ENCODE measurements at places on chromosomes 3 and 15. TPM values are rescaled to one million over a fixed set of nuclear protein-coding genes. Genes with fewer than 3 reads are reported as not detected.

DNA sequence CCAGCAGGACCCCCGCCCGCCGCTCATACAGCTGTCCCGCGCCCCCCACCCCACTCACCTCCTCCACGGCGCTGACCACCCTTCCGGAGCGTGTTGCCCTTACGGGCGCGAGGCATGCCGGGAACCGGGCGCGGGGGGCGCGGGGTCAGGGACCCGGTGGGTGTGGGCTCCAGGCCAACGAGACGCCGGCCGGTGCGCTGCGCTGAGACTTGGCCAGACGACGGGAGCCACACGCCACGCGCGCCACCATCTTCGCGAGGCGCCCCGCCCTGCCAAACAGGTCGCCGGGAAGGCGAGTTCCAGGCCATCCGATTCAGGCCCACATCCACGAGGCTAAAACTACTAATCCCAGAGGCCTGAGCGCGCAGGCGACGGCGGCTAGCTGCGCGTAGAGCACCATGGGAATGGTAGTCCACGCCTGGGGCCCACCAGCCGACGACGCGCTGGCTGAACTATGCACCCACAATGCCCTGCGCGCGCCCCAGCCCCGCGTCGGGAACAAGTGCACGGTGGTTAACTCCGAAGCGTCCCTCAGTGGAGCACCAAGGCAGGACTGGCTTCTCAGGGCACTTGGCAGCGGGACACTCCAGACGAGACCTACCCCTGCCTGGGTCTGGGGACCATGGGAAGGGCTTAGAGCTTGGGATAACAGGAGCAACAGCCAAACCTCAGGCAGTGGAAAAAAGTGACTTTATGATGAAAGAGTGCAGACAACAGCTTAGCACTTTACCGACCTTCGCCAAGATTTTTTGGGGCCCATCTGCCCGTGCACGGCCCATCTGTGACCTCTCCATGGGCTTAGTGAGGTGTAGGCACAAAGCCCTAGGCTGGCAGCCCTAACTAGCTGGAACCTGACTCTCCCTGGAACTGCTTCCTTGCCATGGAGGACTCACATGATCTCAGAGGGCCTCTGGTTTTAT is at the start of gene IFRD2:
TSS of gene IFRD2 (minus strand) at position 271 of the 920 bp plus-strand sequence. CDS start at position 116, 155 bp downstream.
- peak within 1 kb of the TSS; percentile 92 for H3K4me3 ChIP-seq
- peaks cover 11% of the 10 kb centered on the region for H3K27me3 ChIP-seq
- peak within 1 kb of the TSS; percentile 83 for H3K27ac ChIP-seq
- peak; percentile 93 for DNase-seq
- H3K4me1 ChIP-seq, result peaks cover 12% of the 10 kb centered on the region
- peaks cover 4% of the 10 kb centered on the region for H3K36me3 ChIP-seq

GRCh38 chr3:11900824-11901223 is 54.1 kb upstream of the TAMM41 start:
- H3K27ac ChIP-seq, result no peak overlapping the region
- no peak for DNase-seq
- no peaks in the 10 kb centered on the region for H3K36me3 ChIP-seq
- no peak overlapping the region for H3K4me3 ChIP-seq
- peaks cover 5% of the 10 kb centered on the region for H3K27me3 ChIP-seq

DNA sequence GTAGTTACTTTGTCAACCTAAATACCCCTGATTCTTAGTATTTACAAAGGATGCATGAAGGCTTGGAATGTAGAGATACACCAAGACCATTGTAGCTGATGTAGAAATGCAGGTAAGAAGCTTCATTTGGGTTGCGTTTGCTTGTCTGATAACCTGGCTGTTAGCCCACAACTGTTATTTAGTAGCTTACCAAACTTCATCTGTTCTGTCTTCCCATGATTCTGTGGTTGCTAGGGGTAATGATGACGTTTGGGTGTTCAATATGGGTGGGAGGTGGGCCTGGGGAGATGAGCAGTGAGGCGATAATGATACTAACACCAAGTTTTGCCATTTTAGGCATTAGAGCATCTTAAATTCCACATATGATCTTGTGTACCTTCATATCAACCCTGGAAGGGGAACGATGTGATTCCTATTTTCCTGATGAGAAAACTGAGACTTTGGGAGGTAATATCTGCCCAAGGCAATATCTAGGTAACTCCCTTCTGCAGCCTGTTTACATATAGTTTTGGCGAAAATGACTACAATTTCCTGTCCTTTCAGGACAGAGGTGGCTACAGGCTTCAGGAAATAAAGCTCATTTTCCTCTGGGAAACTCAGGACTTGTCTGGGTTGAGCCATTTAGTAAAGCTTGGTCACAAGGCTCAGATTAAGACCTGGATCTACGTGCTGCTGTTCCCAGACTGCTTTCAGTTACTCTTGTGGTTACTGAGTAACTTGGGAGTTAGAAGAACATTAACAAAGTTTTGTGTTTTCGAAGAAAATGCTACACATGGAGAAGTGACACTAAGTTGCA is 26.8 kb downstream of the FNDC3B start:
- H3K27ac ChIP-seq, result peak overlapping the region; percentile 84
- no peak for DNase-seq
- peaks cover 62% of the 10 kb centered on the region for H3K4me1 ChIP-seq
- H3K4me3 ChIP-seq, result peak overlapping the region; percentile 17
- peaks cover 3% of the 10 kb centered on the region for H3K27me3 ChIP-seq

The TUBGCP5 gene
- total RNA-seq, result 15.7 TPM

- no peaks in the 10 kb centered on the region for H3K36me3 ChIP-seq
- H3K27me3 ChIP-seq, result peaks cover 3% of the 10 kb centered on the region
- DNase-seq, result no peak
Observed at GRCh38 chr15:31500766-31501449, 174.3 kb downstream of the KLF13 start.

The ALG3 gene
- 38.6 TPM for total RNA-seq

- no peak overlapping the region for H3K4me3 ChIP-seq
- DNase-seq, result no peak
- no peaks in the 10 kb centered on the region for H3K27me3 ChIP-seq
- H3K4me1 ChIP-seq, result no peaks in the 10 kb centered on the region
- no peak overlapping the region for H3K27ac ChIP-seq
Observed at GRCh38 chr3:113405180-113405579, 36.1 kb downstream of the CFAP44 start.

GRCh38 chr15:92611995-92612745 is 43.4 kb downstream of the FAM174B start:
- H3K4me1 ChIP-seq, result peaks cover 19% of the 10 kb centered on the region
- H3K27me3 ChIP-seq, result peaks cover 6% of the 10 kb centered on the region
- no peak for DNase-seq

The ACTC1 gene
- 4.2 TPM for total RNA-seq

- H3K4me1 ChIP-seq, result no peaks in the 10 kb centered on the region
- H3K27ac ChIP-seq, result no peak overlapping the region
- no peak overlapping the region for H3K4me3 ChIP-seq
- no peak for DNase-seq
- H3K27me3 ChIP-seq, result peaks cover 14% of the 10 kb centered on the region
- H3K36me3 ChIP-seq, result no peaks in the 10 kb centered on the region
Observed at GRCh38 chr15:84400820-84401219, 165.2 kb downstream of the GOLGA6L4 start.

DNA sequence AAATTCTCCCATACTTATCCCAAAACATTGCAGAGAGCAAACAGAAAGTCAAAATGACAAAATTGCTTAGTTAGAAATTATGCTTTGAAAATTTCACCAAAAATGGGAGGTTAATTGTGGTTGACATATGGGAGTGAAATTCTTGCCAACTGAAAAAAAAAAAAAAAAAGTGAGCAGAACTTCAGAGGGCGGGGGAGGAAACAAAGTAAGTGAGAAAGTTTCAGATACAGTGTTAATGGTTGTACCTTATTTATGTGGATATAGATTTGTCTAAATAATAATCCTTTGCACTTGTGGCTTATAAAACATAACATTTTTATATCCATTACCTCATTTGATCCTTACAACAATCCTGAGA is 91.5 kb upstream of the RAP2B start:
- no peaks in the 10 kb centered on the region for H3K4me1 ChIP-seq
- H3K27me3 ChIP-seq, result peaks cover 3% of the 10 kb centered on the region
- H3K27ac ChIP-seq, result no peak overlapping the region
- H3K36me3 ChIP-seq, result no peaks in the 10 kb centered on the region
- DNase-seq, result no peak
- H3K4me3 ChIP-seq, result no peak overlapping the region

DNA sequence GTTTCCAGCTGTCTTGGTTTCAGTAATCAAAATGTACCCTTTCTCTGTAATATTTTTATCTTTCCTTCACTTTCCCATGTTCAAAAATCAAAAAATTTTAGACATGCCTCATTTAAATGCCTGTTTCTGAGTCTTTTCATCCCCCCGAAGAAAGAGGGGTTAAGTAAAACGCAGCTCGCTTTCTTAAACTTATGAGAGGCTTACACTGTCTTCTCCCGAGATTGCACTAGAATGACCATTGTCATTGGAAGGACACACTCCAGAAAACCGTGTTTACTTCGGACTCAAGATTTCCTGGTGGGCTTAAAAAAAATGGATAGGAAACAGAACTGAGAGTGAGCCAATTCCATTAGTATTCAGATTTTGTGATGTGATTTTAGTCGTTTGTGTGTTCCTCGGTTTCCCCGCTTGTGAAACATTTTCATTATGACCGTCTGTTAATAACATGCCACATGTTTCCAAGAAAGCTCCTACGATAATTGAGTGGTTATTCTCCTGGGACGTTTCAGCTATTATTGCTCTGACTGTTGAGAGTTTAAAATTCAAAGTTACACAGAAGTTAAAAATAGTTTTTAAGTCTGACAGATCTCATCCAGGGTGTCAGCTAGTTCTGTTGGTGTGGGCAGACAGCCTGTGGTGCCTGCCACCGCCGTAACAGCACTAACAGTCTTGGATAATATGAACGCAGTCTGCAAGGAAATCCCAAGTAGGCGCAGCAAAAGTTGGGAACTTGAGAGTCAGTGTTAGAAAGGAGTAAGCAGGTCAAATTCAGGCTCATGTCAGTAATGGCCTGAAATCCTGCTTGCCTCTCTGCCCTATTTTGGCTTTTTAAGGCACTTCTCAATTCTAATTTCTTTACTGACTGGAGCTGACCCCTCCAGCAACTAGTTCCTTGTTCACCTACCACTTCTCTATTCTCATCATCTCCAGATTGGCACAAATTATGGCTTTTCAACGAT is 1.5 kb downstream of the CRYBG3 start:
- H3K27me3 ChIP-seq, result peaks cover 17% of the 10 kb centered on the region
- no peak for DNase-seq
- peaks cover 23% of the 10 kb centered on the region for H3K4me1 ChIP-seq
- H3K4me3 ChIP-seq, result peak overlapping the region; percentile 100
- peaks cover 4% of the 10 kb centered on the region for H3K36me3 ChIP-seq
- peak overlapping the region; percentile 97 for H3K27ac ChIP-seq

GRCh38 chr3:48685293-48685602 is 467 bp downstream of the NCKIPSD start:
- peaks cover 30% of the 10 kb centered on the region for H3K36me3 ChIP-seq
- peaks cover 33% of the 10 kb centered on the region for H3K4me1 ChIP-seq
- no peak for DNase-seq

The RAB6B gene
- 3.9 TPM for total RNA-seq

GRCh38 chr15:29635513-29636098 is 186.7 kb downstream of the TJP1 start:
- no peaks in the 10 kb centered on the region for H3K4me1 ChIP-seq
- DNase-seq, result no peak
- H3K4me3 ChIP-seq, result no peak overlapping the region
- H3K27me3 ChIP-seq, result no peaks in the 10 kb centered on the region

The ZMYND10 gene
- total RNA-seq, result not detected

- H3K4me1 ChIP-seq, result no peaks in the 10 kb centered on the region
- no peak overlapping the region for H3K27ac ChIP-seq
- peaks cover 6% of the 10 kb centered on the region for H3K27me3 ChIP-seq
- no peaks in the 10 kb centered on the region for H3K36me3 ChIP-seq
Observed at GRCh38 chr3:127483902-127484591, 106.5 kb downstream of the TPRA1 start.

- no peak overlapping the region for H3K27ac ChIP-seq
- H3K4me1 ChIP-seq, result no peaks in the 10 kb centered on the region
- DNase-seq, result no peak
- no peak overlapping the region for H3K4me3 ChIP-seq
- no peaks in the 10 kb centered on the region for H3K27me3 ChIP-seq
- no peaks in the 10 kb centered on the region for H3K36me3 ChIP-seq
Observed at GRCh38 chr3:87501076-87501475, 224.7 kb upstream of the POU1F1 start.

DNA sequence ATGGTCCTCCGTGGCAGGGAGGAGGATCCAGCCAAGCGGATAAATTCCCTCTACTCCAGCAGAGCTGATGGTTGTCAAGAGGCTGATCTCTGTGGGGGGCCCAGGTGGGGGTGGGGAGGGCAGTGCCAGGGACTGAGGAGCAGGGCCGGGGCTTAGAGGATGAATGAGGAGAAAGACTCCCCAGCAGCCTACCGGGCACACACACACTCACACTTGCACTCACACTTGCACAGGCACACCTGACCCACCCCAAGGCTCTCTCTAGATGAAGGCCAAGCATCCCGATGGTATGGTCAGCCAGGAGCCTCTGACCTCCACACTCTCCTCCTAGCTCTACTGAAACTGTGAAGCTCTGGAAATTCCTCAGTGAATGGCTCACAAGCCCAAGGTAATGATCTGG is 131.3 kb upstream of the PRR20G start:
- DNase-seq, result no peak
- no peak overlapping the region for H3K27ac ChIP-seq
- H3K36me3 ChIP-seq, result no peaks in the 10 kb centered on the region
- peaks cover 2% of the 10 kb centered on the region for H3K27me3 ChIP-seq
- no peak overlapping the region for H3K4me3 ChIP-seq

DNA sequence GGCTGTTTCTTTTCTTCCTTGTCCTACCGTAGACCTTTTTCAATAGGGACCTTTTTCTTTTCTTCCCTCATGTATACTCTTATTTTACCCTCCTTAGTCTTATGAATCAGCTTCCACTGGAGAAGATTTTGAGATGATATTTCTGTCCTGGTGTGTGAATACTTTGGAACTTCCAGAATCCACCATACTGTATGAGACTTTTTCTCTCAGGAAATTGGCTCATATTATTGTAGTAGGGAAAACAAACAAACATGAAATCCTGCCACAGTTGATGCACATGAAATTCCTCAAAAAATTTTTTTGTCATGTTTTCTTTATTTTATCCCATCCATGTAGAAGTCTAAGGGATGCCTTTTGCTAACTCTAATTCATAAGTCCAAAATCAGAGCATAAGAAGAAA is 289.3 kb upstream of the PLSCR5 start:
- H3K4me1 ChIP-seq, result peaks cover 7% of the 10 kb centered on the region
- H3K27me3 ChIP-seq, result no peaks in the 10 kb centered on the region
- H3K27ac ChIP-seq, result no peak overlapping the region
- no peaks in the 10 kb centered on the region for H3K36me3 ChIP-seq
- no peak overlapping the region for H3K4me3 ChIP-seq
- no peak for DNase-seq

DNA sequence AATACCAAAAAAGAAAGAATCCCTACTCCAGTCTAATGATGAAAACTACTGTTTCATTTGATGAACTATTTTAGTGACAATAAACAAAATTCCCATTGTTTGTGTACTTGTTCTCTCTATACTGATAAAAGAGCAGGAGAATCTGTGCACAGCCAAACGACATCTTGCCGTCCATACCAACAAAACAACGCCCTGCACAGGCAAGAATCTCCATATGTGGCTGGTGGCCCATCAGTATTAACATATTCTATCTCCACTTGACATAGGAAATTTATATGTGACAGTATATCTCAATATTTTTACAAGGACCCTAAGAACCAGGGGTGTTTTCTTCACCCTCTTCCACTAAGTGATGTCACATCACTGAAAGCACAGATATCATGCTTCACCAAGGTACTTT is 279.5 kb downstream of the ULK4 start:
- H3K4me1 ChIP-seq, result no peaks in the 10 kb centered on the region
- DNase-seq, result no peak
- H3K4me3 ChIP-seq, result no peak overlapping the region
- H3K27me3 ChIP-seq, result no peaks in the 10 kb centered on the region

Data from endothelial cell (in vitro differentiated cells).